IMR-90 (cell line): ENCODE measurements at places on chromosomes 7 and 10. TPM values are rescaled to one million over a fixed set of nuclear protein-coding genes. Genes with fewer than 3 reads are reported as not detected.
A peak's percentile ranks its signal among the peaks of the same experiment; 100 is the strongest.

DNA sequence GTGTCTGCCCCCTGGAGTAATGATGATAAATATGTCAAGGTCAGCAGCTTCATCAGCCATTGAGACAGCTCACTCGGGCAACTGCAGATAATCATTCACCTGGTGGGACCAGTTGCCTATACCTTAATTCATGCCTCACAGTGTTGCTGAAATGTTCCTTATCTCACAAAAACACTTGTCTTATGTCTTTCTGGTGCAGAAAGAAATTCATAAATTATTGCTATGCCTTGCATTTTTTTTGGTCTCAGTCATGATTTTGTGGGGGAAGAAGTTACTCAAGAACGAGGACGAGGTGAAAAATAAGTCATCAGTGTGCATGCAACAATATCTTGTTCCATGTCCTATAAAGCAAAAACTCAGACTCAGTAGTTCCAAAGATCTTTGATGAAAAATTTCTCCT is 16.0 kb downstream of the TRIL start:
- DNase-seq = no peak

DNA sequence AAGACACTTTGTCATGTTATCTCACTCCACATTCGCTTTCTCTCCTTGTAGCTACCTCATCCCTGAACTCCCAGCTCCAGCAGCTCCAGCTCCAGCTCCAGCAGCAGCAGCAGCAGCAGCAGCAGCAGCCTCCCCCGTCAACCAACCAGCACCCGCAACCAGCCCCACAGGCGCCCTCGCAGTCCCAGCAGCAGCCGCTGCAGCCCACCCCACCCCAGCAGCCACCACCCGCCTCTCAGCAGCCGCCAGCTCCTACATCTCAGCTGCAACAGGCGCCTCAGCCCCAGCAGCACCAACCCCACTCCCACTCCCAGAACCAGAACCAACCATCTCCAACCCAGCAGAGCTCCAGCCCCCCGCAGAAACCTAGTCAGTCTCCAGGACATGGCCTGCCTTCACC is 226.6 kb upstream of the YAE1 start:
- DNase-seq = no peak

The ACSM6 gene
- polyA plus RNA-seq = not detected in 2 replicates

- DNase-seq = peak; percentile 3
Measured at GRCh38 chr7:132930881-132931280, 151.0 kb downstream of the CHCHD3 start.

The CPED1 gene
- 28.7 and 31.2 TPM in 2 replicates for polyA plus RNA-seq

The UCN3 gene
- not detected in 2 replicates for polyA plus RNA-seq

GRCh38 chr10:66777665-66778064 is 148.2 kb upstream of the LRRTM3 start:
- peak; percentile 2 for DNase-seq

DNA sequence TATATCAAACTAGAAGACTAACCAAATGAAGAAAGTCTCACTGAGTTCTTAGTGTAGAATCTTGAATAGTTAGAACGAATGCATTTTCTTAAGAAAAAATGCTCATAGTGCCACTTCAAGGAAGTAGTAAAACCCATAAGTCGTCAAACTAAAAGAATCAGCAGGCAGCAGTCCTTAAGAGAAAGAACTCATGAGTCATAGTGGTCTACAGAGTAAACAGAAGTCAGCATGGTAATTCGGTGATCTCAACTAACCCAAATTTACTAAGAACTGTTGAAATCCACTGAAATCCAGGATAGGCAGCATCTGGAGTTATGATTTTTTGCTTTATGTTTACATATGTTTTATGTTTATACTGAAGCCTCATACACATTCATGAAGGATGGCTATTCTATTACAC is 256.2 kb downstream of the LHFPL3 start:
- no peak for DNase-seq

GRCh38 chr7:50411332-50411731 is 38.8 kb downstream of the FIGNL1 start:
- DNase-seq = no peak

DNA sequence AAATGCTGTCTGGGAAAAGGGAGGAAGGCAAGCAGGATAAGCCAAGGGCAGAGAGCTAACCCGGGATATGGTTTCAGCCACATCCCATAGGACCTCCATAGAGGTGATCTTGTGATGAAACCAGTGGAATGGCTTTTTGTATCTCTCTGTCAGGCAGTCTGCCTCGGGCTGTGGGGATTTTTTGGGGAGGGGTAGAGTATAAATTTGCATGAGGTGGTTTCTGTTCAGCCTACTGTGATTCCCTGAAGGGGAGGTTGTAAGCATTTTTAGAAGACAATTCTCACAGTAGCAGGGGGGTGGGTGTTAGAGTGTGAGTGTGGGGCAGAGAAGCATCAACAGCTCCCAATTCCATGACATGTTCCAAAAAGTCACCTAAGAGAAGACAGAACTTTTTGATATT is 11.8 kb downstream of the OR9A2 start:
- no peak for DNase-seq

GRCh38 chr7:124536156-124536762 is 229.3 kb downstream of the GPR37 start:
- peak; percentile 59 for DNase-seq

DNA sequence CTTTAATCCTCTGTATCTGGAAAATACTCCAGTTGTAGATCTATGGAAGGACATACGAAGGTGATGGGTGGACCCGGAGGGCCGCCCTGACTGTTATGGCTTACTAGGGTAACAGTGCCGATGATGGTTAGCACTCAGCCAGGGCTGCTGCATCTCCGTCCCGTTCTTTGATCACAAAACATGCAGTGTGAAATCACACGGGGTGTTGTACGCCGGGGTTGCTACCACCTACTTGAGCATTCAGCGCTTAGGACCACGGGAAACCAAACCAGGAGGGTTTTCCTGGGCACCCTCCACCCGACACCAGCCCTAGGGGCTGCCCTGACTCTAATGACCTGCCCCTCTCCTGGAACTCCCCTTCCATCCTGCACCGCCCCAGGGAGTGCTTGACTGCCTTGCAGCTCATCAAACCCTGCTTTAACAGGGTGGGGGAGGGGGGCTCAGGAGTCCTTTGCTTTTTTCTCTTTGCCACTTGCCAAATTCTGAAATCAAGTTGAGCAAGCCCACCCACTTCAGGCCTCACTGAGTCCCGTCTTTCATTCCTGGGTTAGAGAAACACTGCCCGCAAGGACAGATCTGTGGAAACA is 20.4 kb downstream of the ZNF775 start:
- no peak for DNase-seq

DNA sequence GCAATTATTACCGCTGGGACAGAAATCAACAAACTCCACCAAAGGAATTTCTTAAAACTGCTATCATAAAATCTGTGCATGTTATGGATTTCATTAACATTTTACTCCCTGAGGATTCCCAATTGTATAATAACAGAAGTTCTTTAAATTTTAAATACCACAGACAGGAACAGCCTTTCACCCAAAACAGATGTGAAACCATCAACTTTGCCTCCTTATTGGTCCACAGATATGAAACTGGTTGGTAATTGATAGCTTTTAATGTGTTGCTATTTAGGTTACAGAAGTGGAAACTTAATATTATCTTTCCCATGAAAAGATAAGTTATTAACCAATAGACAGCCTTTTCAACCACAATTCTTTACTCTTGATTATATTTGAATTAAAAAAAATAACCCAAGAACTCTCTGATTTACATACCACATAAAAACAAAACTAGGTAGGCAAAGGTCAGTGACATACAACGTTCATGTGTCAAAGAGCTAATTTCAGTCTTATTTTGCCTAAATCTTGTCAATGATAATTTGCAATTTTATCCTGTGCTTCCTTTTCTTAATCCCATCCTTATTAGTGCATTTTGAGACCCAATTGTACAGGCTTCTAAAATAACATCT is 90.0 kb downstream of the NRP1 start:
- DNase-seq = no peak

- DNase-seq = no peak
Measured at GRCh38 chr10:96463562-96463961, 50.2 kb downstream of the TLL2 start.

- no peak for DNase-seq
Measured at GRCh38 chr10:70283445-70284399, at the start of gene NPFFR1. Gene NPFFR1 (minus strand): TSS chr10:70284004. CDS start chr10:70283676, 328 bp downstream.

The UPK3BL1 gene
- polyA plus RNA-seq = 21.1 and 23.9 TPM in 2 replicates

GRCh38 chr10:78307576-78307975 is 273.9 kb downstream of the RPS24 start:
- no peak for DNase-seq

The MKI67 gene
- polyA plus RNA-seq = 13.0 and 13.5 TPM in 2 replicates

The CALN1 gene
- polyA plus RNA-seq = not detected in 2 replicates

The FEZF1 gene
- polyA plus RNA-seq = not detected in 2 replicates

- no peak for DNase-seq
Measured at GRCh38 chr7:78588393-78588792, 789.8 kb downstream of the PHTF2 start.

- DNase-seq = no peak
Measured at GRCh38 chr10:58367069-58367468, 18.1 kb upstream of the TFAM start.

The PRLHR gene
- polyA plus RNA-seq = not detected in 2 replicates

DNA sequence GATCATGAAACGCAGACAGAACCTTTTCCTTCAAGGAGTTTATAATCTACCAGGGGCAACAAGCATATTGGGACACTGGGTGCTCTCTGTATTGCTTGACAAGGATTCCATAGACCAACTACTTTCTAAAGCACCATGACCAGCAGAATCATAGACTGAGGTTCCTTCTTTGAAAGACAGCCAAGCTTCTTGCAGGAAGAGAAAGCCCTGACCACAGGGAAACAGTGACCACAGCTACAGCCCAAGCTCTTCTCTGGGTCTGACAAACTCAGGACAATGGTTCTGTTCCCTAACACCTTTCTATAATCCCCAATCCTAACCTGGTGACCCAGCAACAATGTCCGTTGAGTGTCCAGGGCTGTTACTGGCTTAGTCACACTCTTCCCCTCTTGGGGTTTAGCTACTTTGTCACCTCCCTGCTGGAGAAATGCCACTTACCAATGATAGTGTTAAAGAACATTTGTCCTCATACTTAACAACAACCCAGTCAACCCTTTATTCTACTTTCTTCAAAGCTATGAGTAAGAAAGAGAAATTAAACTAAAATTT is 155.7 kb downstream of the JAZF1 start:
- no peak for DNase-seq

GRCh38 chr10:44422153-44422552 is 37.3 kb upstream of the CXCL12 start:
- no peak for DNase-seq

GRCh38 chr10:86662186-86663045 is 5.9 kb upstream of the LDB3 start:
- no peak for DNase-seq

GRCh38 chr7:96359876-96360275 is 38.0 kb upstream of the SLC25A13 start:
- DNase-seq = no peak

- DNase-seq = no peak
Measured at GRCh38 chr7:104535841-104536240, 207.4 kb downstream of the LHFPL3 start.

The TMEM140 gene
- polyA plus RNA-seq = 0.23 and 0.24 TPM in 2 replicates

The SEMA4G gene
- 8.0 and 8.7 TPM in 2 replicates for polyA plus RNA-seq

- peak; percentile 74 for DNase-seq
Measured at GRCh38 chr10:47438857-47439474, 44.9 kb downstream of the ANXA8 start.

The OR2A12 gene
- polyA plus RNA-seq = not detected in 2 replicates

The ANKRD61 gene
- polyA plus RNA-seq = 0.17 and 0.32 TPM in 2 replicates

GRCh38 chr10:92242380-92242779 is 48.5 kb downstream of the CPEB3 start:
- no peak for DNase-seq

- no peak for DNase-seq
Measured at GRCh38 chr10:105681051-105681450, 1040.0 kb downstream of the SORCS3 start.

The ATP6V0A4 gene
- 0.05 TPM in 1 of 2 replicates, not detected in the other for polyA plus RNA-seq

- DNase-seq = no peak
Measured at GRCh38 chr10:103845972-103846371, 9.4 kb downstream of the SH3PXD2A start.

The KLF14 gene
- 0.05 and 0.07 TPM in 2 replicates for polyA plus RNA-seq

- DNase-seq = no peak
Measured at GRCh38 chr7:24501009-24501408, 72.2 kb upstream of the PALS2 start.

The PRPS1L1 gene
- polyA plus RNA-seq = not detected in 2 replicates
